ENCODE measurements at places on chromosomes 11 and 22. TPM values are rescaled to one million over a fixed set of nuclear protein-coding genes. Genes with fewer than 3 reads are reported as not detected.

The RCOR2 gene
- 1.1 TPM for total RNA-seq

The FERMT3 gene
- total RNA-seq = 38.9 TPM

The PANX3 gene
- total RNA-seq = not detected

The LSP1 gene
- 1.1 TPM for total RNA-seq
